HCEC 1CT (cell line): ENCODE measurements at places on chromosomes 13 and 19.

- no peak for DNase-seq
Observed at GRCh38 chr13:23440821-23441618, 7.5 kb upstream of the SACS start.

DNA sequence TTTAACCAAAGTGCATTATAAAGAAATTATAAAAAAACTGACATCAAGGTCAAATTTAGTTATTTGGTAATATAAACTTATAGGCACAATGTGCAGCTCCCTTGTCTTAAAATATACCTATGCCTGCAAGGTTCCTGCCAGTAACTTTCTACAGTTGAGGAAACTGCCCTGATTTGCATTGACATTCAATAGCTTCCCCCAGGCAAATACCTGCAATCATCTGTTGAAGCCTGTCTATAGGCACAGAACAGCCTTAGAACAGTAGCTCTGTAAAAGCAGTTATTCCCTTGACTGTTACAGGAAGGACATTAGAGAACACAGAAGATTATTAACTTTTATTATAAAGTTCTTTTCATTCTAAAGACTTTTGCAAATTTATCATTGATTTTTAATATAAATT, 1239.5 kb downstream of the PCDH9 start:
- DNase-seq: no peak

DNA sequence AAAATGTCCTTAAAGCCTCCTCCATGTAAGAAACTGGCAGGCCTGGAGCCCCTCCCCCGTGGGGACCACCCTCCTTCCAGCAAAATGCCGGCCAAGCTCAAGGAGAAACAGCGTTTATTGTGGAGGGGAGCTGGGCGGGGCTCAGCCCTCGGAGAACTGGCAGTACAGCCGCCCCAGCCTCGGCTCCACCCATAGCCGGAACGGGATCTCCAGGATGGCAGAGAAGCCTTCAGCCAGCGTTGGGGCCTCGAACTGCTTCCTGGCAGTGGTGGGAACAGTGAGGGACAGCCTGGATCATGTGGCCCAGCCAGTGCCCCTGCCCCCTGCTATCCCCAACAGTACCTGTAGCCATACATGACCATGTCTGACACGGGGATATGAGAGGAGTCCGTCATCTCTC, 6.3 kb downstream of the PNKP start:
- DNase-seq: no peak

DNA sequence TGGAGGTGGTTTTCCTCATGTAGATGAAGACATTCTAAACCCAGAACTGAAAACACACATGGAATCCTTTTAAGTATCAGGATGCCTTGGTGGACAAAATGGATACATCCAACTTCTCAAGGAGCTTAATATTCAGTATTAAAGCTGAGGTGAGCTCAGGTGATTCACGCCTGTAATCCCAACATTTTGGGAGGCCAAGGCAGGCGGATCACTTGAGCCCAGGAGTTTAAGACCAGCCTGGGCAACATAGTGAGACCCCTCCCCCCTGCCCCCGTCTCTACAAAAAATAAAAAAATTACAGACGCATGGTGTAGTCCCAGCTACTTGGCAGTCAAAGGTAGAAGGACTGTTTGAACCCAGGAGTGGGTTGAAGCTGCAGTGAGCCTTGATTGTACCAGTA, 28.8 kb downstream of the DPRX start:
- DNase-seq: no peak

GRCh38 chr13:104796581-104796980, 1730.4 kb upstream of the SLC10A2 start:
- no peak for DNase-seq

DNA sequence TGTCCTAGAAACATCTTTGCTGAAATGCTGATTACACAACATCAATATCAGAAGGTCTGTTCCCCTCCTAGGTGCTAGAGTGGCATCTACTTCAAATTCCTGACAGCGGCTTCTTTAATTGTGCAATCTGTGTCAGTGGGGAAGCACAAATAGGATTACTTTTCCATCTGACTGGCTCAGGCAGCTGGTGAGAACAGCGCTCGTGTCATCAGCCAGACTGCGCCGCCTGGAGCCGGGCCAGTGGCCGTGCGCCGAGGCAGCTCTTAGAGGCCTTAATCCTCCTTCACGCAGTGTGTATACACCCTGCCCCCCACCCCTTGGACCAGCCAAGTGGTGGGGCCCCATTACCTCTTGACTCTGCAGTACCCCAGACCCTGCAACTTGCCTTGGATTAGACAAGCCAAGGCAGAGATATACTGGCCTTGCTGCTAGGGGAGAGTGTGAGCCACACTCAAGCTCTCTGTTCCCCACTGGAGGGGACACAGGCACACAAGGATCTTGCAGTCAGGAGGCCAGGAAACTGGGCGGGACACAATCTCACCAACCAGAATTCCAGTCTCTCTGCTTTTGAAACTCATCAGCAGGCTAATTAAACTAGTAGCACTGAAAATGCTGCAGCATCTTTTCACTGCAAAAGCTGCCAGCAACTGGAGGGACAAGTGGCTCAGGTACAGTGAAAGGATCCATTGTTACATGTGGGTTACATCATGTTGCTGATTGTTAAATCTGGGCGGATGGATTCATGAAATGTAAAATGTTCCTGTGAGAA, 48.9 kb upstream of the EPHX3 start:
- peak; percentile 84 for DNase-seq

DNA sequence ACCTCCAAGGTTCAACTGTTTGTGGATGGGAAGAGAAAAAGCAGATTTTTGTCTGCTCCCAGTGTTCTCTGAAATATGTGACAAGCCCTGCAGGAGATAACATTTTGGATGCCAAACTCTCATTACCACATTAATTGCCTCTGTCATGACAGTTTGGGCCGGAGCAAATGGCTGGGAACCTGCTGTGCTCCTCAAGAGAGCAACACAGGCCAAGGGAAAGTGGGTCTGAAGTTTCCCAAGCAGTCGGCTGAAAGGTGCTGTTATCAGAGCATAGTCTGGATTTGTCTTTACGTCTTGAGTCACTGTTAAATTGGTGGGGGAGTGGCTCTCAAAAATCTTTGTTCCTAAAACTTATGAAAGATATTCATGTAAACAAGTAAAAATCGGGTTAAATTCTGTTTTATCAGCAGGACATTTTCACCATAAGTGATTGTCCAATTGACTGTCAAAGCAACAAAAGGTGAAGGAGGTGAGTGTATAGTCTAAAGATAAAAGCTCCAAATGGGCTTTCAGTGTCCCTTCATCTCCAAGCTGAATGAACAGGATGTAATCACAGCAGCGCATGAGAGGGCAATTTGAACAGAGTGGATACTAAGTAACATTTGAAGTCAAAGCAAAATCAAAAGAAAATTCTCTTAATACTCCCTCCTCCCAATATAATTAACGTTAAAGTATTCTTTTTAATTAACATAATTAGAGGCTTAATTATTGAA, 844.8 kb downstream of the PCDH17 start:
- DNase-seq: no peak

DNA sequence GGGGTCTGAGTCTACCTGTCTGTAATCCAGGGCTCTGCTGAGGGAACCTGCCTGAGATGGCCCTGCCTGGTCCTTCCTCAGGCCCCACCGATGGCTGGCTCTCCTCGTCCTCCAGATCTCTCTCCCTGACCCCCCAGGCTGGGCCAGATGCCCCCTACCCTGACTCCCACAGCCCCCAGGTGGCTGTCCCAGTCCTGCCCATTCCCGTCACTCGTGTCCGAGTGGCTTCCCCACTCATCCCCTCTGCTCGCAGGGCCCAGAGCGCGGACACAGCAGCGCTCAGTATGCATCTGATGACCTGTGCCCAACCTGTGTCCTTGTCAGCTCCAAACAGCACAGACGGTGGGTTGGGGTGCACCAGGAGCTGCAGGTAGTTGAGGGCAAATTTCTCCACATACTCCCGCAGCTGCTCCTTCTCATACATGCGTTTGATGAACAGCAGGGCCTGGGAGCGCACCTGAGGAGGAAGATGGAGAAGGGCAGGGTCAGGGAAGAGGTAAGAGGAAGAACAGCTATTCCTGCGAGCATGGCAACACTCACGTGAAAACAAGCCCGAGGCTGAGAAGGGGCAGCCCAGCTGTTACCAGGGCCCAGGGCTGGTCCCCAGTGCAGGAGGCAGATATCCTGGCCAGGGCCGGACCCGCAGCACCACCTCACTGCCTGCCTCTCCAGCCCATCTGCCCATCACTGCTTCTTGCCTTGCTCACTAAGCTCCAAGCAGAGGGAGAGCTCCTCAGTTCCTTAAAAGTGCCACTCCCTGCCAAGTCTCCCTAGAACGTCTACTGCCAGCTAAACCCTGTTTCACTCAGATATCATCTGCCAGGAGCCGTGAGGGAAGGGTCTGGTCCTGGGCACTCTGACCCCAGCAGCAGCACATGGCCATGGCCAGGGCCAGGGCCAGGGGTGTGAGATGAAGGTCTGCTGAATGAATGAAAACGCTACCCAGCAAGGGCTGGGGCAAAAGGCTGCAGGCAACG, 11.1 kb upstream of the RSPH6A start:
- DNase-seq: no peak

DNA sequence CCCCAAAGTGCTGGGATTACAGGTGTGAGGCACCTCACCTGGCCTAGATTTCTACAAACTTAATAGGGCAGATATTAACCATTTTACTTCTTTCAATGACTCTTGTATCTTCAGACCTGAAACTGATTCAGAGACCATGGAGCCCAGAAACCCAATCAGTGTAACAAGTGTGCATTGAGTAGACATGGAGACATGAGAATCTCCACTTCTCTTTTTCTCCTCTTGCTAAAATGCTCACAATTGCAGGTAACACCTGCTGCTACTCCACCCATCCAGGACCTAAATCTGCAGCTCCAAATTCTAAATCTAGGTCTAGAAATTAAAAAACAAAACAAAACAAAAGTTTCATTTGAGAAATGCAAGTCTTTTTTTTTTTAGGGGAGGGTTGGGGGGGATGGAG, 42.2 kb upstream of the ZNF681 start:
- DNase-seq: no peak

DNA sequence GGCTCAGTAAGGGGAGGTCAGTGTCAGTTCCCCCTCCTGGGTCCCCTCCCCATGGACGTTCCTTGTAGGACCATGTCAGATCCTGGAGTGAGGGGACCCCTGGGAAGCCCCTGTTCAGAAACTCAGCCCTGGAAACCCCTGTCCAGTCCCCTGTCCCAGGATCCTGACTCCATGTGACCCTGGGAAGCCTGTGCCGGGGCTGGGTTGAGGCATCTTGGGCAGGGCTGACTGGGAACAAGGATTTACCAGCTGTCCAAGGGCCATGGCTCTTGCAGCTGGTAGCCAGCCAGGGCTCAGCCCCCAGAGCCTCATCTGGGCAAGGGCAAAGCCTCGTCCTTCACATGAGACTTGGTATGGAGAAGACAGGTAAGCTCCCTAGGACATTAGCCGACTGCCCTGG, 25.1 kb downstream of the CEACAM4 start:
- no peak for DNase-seq

DNA sequence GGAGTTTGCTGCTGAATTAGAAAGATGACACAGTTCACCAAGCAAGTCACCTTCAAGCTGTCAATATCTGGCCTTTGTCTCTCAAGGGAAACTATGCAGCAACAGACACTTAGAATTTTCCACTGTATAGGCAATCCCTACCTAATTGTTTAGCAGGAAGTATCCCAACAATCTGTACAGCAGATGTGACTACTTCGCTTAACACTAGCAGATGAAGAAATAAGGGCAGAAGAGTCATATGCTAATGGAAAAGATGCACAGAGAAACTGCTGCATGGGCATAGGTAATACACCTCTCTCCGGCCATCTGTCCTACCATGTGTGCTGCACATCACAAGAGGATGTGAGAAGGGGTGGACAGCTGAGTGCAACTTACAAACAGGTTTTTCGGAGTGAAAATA, 851.2 kb downstream of the PCDH9 start:
- DNase-seq: no peak

DNA sequence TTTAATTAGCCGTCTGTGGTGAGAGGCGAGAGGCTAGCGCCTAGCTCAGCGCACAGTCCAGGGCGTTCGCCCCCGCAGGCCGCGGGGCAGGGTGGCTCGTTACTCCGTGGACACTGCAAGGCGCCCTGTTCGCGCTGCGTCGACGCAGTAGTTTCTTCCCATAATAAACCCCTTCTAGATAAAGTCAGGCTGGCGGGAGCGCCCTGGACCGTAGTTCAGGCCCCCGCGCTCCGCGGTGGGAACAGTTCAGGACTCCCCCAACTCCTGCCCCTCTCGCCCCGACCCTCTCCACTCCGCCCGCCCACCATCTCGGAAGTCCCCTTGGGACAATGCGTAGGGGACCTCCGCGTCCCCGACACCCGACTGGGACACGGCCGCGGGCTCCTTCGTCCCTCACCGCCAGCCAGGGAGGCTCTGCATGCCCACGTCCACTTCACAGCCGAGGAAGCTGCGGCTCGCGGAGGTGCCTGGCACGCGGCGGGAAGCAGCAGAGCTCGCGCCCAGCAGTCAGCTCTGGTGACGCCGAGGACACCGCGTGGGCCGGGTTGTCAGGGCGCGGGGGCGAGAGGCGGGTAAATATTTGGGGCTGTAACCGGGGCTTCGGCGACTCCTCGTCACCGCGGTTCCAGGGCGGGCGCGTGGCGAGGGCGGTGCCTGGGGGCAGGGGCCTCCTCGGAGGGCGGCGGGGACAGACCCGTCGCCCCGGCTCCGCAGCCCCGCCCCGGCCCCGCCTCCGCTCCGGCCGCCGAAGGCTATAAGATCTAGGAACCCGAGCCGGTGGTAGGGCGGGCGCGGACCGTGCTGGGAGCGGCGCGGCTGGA, at the start of gene RGCC:
Gene RGCC, plus strand, starts transcription at position 783 of the 821 bp plus-strand sequence. CDS start 158 bp downstream, outside the sequence.
- DNase-seq: peak; percentile 60

DNA sequence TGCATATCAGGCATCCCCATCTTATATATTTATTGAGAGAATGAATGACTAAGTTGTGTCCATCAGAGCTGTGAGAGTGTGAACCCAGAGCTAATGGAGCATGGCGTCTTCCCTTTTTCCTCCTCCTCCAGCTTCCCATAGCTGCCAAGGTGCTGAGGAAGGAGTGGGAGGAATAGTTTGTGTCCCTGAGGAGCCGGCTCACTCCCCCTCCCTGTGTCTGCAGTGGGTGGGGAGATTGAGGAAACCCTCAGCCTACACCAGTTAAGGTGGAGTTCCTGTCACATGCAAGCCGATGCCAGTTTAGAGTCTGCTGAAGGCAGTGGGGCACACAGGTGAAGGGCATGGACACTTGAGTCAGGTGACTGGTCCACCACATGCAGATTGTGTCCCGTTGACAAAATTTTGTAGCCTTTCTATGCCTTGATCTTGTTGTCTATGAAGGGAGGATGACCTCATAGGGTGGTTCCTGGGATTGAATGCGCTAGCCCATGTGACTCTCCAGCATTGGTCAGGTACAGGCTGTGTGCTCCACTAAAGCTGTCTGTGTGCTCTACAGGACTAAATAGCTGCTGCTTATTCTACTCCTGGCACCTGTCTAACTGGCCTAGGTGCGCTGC, 47.6 kb upstream of the GPI start:
- no peak for DNase-seq

- no peak for DNase-seq
Observed at GRCh38 chr19:51676566-51677083, 16.5 kb upstream of the SPACA6 start.
